ENCODE measurements at places on chromosomes 1 and 21.

DNA sequence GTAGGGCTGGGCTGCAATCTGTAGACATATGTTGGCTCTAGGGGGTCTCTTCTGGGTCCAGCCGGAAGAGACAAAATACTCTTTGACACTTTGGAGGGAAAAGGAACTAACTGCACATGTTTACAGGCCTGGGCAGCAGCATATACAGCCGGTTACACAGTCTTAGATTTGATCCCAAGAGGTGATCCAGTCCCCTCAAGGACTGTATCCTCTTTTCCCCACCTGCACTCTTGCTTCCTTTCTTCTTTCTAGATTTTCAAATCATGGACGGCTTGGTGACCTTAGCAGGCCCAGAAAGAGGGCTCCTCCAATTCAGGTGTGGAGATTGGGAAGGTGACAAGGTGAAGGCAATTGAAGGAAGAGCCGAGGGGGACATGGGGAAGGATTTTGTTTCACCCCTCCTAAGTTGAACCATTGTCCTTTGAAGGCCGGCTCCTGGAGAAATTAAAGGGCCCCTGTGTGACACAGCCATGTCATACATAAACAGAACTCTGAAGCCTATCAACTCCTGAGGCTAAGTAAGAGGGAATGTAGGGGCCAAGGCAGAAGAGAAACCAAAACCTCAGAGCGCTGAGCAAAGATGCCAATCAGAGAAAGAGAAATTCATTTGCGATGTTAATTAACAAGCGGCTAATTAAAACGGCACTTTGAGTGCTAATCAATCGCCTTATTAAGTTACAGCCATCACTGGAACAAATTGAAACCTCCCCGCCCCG is 5.9 kb upstream of the BARHL2 start:
- no peak for DNase-seq

DNA sequence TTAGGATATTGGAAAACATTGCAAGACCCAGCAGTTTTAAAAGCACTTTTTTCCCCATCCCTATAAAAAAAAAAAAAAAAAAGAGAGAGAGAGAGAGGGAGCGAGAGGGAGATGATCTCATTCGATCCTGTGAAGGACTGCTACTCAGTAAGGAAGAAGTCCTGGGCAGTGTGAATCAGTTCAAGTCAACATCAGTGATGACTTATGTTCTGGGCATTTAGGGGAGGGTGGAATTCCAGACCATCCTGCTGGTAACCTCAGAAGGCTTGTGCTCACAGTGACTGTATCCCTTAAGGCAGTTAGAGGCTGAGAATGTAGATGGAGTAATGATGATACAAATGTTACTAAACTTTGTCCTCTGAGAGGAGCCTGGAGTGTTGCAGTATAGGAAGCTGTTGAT is 151.4 kb downstream of the TGFB2 start:
- DNase-seq, result no peak

GRCh38 chr1:208731981-208732821 is 488.0 kb upstream of the PLXNA2 start:
- DNase-seq, result no peak

DNA sequence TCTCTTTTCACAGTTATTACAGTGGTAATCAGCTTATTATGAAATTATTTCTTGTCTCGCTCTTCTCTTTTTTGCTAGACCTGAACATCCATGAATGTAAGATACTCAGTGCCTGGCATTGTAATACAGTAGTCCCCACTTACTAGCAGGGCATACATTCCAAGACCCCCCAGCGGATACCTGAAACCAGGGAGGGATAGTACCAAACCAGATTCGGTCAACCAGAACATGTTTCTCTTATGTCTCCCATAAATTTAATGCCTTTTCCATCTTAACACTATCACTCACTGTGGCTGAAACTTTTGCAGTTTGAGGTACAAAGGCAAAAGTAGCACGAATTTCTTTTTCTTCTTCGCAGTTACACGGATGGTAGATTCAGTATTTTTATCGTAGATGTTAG is 24.6 kb upstream of the B3GALT2 start:
- no peak for DNase-seq

- no peak for DNase-seq
Observed at GRCh38 chr1:159188375-159188788, 16.3 kb upstream of the ACKR1 start.

DNA sequence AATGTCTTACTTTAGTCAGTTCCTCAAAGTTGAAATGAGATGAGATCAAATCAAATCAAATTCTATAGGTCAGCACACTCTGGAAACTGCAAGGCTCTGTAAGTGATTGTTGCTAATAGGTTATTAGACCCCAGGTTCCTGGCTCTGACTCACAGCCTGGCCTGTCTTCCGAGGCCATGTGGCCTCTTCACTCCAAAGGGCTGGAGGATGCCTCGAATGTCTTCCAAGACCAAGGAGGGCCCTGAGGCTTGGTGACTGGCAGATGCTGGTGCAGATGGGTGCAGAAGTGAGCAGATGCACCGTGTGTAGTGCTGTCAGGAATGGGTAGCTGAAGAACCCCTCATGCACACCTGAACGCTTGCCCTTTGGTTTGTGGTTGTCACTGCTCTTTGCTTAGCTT is 113.4 kb downstream of the MAB21L3 start:
- no peak for DNase-seq

- DNase-seq, result no peak
Observed at GRCh38 chr1:45491487-45492260, 711 bp upstream of the TESK2 start.

DNA sequence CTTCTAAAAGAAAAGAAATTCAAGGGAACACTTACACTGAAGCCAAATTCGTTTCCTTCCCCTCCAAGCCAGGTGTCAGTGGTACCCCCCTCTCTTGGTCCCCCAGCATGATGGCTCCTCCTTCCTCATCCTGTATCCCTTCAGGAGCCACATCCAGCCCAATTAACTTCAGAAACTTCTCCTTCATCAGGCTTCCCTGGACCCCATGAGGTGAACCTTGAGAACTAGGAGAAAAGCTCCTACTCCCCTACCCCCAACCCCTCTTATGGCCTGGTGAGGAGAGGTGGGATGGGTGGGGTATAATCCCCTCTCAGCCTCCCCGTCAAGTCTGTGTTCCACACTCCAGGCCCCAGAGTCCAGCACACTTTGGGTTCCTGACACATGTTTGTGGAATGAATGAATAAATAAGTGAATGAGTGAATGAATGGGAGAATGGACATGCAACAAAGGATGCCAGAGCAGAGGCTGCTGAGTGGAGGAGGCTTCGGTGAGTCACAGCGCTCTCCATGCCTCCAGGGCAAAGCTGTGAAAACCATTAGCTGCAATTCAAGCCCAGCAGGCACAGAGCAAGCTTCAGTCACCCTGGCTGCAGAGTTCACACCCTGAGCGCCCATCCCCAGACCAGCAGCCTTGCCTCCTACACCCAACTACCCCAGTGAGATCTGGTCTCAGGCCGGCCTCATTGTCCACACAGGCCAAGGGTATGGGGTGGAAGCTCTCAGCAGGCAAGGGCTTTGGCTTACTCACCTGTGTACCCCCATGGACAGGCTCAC is 43.8 kb downstream of the BATF3 start:
- DNase-seq, result no peak
